CD4-positive, alpha-beta T cell treated with Interleukin-2 at 100 ng/mL for 4 hours (primary cell): ENCODE measurements at places on chromosomes 7 and 10.
A peak's percentile ranks its signal among the peaks of the same experiment; 100 is the strongest.

DNA sequence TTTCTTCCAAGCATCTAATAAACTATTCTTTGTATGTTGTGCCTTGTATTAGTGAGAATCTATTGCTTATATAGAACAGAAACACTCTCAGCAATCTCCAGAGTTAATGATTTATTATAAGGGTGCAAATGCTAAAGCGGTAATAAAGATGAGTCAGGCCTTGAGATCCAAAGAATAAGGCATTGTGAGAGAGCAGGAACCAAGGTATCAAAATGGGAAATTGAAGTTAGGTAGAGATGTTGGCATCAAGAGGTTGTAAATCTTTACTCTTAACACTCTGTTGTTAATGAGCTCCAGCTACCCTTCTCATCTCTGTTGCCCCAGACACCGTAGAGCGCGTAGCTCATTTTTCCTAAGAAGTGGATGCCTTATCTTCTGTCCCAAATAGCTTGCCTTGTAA lies 375.2 kb downstream of the ARL4A start:
- no peak for DNase-seq

- peak; percentile 49 for DNase-seq
Observed at GRCh38 chr7:130994378-130995115, 260.5 kb upstream of the KLF14 start.

DNA sequence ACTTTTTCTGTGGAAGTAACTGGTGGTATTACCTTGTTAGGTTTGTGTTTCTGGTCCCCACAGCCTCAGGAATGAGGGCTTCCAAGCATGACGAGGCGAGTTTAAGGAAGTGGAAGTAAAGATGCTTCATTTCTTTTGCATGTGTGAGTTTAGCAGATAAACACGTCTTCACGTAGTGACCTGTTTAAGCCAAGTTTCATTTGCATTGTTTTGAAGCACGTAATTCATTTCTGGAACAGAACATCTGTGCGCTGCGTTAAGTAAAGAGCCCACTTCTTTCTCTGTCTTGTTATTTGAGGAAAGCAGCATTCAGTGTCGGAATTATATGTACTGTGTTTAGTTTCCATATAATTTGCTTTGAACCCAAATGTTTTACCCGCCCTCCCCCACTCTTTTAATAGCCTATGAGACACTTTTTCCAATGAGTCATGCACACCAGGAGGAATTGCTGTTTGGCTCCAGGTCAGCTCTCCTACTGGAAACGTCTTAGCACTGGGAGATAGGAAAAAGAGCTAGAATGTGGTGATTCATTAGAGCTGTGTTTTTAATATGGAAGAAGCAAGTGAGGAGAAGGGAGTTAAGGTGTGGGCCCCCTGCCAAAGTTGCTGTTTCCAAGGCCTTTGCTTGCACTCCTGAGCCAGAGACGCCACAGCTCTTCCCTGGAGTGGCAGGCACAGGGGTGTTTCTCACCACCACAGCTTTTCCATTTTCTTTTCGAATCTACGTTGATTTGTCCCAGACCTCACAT lies 36.7 kb downstream of the BTBD16 start:
- DNase-seq: no peak

GRCh38 chr7:28160551-28160991 lies 20.0 kb downstream of the JAZF1 start:
- no peak for DNase-seq

DNA sequence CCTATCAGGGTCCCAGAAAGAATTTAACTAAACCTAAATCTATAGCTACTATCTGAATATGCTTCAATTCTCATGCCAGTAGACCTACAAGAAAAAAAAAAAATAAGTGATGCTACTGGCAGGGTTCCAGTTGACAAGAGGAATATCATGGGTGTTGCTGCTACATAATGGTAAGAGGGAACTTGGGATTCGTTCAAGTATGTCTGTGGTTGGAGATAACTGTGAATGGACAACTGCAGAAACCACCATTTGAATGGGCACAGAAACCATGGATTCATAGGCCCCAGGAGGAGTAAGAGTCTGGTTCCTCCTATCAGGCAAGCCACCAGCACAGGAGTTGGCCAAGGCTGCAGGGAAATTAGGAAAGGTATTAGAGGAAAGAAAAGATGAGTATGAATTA lies 287.6 kb upstream of the HGF start:
- no peak for DNase-seq

DNA sequence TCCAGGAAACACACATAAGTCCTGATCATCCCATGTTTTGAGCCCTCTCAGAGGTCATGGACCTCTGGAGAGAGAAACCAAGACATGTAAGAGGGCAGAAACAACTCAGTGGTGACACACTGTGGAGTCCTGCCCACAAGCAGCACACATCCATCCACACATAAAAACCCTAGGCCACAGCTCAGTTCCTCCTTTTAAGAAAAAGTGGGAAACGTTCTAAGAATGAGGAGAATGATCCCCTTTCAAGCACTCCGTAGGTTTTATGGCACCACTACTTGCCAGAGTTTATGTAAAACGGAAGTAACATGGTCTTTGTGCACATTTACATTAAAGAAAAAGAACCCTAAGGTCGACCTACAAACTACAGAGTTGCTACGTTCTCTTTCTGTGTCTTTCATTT lies 19.9 kb downstream of the ATAD1 start:
- DNase-seq: no peak
